ENCODE measurements at places on chromosomes 16 and 17.
A peak's percentile ranks its signal among the peaks of the same experiment; 100 is the strongest.

- DNase-seq = peak; percentile 51
These were observed 17.6 kb downstream of the MAPK8IP3 start for GRCh38 chr16:1723450-1724147.

DNA sequence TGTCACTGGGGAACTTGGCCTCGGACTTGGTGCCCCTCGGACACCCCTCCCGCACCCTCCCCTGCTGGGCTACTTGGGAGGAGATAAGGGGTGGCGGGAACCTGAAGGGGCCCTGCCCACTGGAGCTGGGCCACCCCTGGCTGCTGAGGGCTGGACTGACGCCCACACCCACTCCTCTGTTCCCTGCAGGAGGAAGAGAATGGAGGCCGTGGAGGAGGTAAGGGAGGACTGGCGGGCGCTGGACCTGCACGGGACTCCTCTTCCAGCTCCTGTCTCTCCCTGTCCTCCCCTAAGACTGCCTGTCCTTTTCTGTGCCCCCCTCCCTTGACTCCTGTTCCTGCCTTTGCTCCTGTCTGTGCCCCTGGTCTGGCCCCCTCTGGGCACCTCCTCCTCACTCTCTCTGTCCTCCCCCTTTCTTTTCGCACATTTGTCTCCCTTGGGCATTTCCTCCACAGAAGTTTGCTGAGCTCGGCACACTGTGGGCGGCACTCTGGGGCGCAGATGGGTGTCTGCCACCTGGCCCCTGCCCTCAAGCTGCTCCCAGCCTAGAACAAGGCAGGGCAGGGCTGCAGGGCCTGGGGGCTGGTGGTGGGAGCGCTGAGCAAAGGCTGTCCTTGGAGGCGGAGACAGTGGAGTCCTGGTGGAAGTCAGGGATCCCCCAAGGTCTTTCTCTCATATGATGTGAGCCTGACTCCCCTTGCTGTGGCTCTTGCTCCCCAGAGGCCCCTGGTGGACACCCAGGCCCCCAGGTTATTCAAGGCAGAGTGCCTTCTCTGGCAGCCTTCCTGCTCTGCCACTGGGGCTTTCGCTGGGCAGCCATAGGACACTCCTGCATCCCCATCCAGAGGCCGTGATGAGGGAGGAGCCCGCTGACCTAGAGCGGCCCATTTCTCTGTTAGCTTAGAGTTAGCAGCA is 32.7 kb downstream of the ARHGAP23 start:
- no peak for DNase-seq

- DNase-seq = no peak
These were observed 280.2 kb downstream of the SEC14L1 start for GRCh38 chr17:77420804-77421629.

- no peak for DNase-seq
These were observed 29.8 kb downstream of the WSB1 start for GRCh38 chr17:27323538-27324215.

- DNase-seq = no peak
These were observed 1.7 kb downstream of the NUPR1 start for GRCh38 chr16:28537076-28537475.

GRCh38 chr17:70767102-70767701 is 597.9 kb downstream of the KCNJ2 start:
- DNase-seq = no peak

DNA sequence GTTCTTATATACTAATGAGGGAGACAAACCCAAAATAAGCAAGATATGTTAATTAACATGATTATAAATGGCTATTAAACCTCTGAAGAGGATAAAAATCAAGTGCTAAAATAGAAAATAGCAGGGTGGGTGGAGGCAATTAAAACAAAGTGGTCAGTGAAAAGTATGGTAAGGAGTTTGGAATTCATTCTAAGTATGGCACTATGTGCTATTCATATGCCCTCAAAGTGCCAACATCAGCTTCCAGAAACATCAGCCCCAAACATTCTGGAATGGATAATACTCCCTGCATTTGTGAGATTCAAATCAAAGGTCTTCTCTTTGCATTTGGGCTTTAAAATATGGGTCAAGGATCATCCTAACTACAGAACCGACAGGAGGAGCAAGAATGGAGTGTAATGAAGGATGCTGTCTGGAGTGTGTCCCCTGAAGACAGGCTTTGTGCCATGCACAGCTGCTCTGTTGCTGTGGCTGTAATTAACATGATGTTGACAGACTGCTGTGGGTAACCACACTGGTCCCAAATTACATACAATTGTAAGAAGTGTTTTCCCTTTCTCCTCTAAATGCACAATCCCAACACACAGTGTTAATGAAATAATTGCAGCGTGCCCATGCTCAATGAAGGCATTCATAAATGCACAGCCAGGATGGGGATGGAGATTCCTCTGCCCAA is 93.1 kb downstream of the VAT1L start:
- no peak for DNase-seq

DNA sequence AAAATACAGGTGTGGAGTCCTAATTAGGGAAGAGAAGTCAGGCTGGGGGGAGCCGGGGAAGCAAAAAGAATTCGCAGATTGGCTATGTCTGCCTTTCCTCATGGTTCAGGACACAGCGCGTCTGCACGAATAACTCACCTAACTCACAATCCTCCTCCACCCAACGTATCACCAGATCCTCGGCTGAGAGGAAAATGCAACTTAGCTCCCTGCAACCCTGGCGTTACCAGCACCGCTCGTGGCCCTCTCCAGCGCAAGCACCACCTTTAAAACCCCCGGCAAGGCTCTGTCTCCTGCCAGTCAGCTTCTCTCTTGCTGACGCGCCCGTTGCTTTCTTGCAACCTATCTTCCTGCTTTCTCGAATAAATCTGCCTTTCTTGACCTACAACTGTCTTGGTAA is 49.8 kb upstream of the METRNL start:
- DNase-seq = no peak

DNA sequence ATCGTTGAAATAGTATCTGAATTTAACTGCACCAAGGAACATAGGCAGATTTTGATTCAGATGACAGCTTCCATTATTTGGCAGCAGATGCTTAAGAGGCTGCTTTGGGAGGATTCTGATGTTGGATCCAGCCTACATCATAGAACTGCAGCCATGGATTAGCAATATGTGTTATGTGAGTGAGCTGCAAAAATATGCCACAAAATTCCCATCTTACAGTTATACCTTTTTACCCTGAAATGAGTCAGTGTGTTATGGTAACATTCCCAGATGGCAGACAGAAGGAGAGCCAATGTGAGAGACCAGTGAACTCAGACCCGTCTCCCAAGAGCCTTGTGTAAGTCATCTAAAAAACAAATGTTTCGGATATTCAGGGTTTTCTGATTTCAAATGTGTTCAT is 206.1 kb downstream of the CDH13 start:
- no peak for DNase-seq

- no peak for DNase-seq
These were observed 2.1 kb upstream of the HEXIM1 start for GRCh38 chr17:45146166-45146565.

GRCh38 chr17:70072546-70073309 is 2.3 kb upstream of the KCNJ16 start:
- DNase-seq = no peak

DNA sequence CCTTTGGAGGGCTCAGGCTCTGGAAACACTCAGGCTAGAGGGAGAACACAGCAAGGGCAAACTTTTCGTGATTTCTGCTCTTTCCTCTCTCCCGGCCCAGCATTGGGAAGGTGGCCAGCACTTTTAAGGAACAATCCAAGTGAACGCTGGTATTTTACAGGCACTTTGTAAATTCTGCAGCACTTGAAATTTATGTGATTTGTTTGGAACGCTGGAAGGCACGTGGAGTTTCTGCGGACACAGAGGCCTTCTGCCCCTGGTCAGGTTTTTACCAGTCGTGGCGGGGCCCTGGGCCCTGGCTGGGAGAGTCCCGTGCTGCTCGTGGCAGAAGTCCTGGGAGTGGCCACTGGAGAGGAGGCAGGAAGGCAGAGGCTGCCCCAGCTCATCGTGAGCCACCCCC is 188.6 kb downstream of the ENGASE start:
- DNase-seq = no peak

- no peak for DNase-seq
These were observed 38.4 kb downstream of the UTP18 start for GRCh38 chr17:51298508-51299371.

- DNase-seq = no peak
These were observed 142.0 kb upstream of the RCVRN start for GRCh38 chr17:10046786-10047785.

- DNase-seq = no peak
These were observed 12.0 kb downstream of the ALDH3A1 start for GRCh38 chr17:19736071-19736470.

- no peak for DNase-seq
These were observed 6.3 kb upstream of the KCNG4 start for GRCh38 chr16:84245956-84246678.

GRCh38 chr16:28597692-28598261 is 927 bp upstream of the SULT1A2 start:
- no peak for DNase-seq

DNA sequence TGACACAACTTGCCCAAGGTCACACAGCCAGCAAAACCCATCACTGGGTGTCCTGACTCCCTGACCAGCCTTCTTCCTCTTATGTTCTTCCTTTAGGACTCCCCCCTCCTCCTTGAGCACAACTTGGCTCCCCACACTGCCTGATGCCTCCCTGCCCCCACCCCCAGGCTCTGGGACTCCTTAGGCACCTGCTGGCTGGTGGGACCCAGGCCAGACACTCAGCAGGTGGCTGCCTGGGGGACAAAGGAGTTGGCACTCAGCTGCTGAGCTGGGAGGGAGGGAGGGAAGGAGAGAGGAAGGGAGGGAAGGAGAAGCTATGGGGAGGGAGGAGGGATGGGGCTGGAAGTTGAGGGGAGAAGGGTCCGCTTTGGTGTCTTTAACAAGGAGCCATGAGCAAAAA is 8.0 kb downstream of the SEZ6 start:
- no peak for DNase-seq

- no peak for DNase-seq
These were observed 15.6 kb downstream of the GAS7 start for GRCh38 chr17:10182785-10183184.

- no peak for DNase-seq
These were observed 23.5 kb downstream of the TMC6 start for GRCh38 chr17:78105101-78105500.

DNA sequence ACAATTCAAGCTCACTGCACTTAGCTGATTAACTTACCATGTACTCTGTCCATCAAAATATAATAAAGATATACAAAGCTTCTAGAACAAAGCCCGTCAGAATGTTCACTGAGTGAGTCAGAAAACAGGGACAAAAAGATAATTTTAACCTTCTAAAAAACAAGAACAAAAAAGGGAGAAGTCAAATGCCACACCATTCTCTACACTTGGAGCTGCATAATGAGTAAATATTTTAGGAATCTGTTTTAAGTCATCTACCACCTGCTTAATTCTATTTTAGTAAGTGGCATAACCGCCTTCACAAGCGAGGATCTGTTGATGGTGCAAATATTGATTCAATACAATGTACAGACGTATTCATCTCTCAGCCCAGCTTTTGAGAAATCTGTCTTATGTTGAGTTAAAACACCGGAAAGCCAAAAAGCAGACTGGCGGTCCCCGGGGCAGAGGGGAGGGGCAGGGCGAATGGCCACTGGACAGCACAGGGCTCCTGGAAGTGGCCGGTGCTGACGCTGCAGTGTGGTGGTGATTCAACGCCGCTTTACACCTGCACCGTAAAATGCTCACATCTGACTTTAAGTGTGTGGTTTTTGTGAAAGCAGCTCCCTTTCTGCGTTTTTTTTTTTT is 20.1 kb downstream of the RAB40B start:
- no peak for DNase-seq

DNA sequence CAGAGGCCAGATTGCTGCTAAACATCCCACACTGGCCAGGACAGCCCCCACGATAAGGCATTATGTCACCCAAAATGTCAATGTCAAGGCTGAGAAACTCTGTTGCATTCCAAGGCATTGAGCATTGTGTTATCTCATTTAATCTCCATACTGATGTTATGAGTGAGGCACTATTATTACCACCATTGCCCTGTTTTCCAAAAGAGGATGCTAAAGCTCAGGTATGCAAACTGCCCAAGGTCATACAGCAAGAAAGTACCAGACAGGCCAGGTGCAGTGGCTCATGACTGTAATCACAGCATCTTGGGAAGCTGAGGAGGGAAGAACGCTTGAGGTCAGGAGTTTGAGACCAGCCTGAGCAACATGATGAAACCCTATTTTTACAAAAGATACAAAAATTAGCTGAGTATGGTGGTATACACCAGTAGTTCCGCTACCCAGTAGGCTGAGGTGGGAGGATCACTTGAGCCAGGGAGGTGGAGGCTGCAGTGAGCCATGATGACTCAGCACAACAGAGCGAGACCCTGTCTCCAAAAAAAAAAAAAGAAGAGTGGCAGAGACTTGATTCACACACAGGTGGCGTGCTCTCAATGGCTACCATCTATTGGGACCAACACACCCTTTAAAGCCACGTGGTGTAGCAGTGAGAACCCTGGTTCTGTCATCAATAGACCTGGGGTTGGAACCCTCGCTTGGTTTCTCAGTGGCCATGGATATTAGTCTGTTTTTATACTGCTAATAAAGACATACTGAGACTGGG is 58.8 kb upstream of the GRIN2A start:
- DNase-seq = no peak

GRCh38 chr17:34146440-34147043 is 108.5 kb upstream of the CCL2 start:
- DNase-seq = peak; percentile 74

DNA sequence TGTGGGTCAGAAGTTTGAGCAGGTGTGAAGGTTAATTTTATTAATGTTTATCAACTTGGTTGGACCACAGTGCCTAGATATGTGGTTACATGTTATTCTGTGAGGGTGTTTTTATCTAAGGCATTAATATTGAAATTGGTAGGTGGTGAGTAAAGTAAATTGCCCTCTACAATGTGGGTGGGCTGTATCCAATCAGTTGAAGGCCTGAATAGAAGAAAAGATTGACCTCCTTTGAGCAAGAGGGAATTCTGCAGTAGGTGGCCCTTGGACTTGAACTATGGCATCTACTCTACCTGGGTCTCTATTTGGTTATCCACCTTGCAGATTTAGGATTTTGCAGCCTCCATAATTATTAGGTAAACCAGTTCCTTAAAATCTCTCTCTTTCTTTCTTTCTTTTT is 356.8 kb upstream of the EEF2KMT start:
- no peak for DNase-seq

- DNase-seq = no peak
These were observed 11.8 kb downstream of the PDZD9 start for GRCh38 chr16:21989133-21989532.

- no peak for DNase-seq
These were observed 157.6 kb downstream of the RAB11FIP4 start for GRCh38 chr17:31549121-31549524.

GRCh38 chr16:88281858-88282563 is 100.7 kb upstream of the ZNF469 start:
- DNase-seq = no peak

DNA sequence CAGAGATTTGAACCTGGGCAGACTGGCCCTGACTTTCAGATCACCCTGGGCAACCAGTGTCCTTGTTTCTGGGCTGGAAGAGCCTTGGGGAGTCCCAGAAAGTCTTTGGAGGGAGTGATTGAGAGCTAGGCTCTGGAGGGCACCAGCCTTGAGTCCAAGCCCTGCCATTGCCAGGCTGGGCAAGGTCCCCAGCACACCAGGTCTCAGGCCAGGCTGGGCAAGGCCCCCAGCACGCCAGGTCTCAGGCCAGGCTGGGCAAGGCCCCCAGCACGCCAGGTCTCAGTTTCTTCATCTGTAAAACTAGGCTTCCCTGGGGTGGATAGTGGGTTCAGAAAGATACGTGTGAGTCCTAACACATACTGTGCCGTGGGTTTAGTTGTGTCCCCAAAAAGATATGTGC is 135.0 kb downstream of the IRF8 start:
- DNase-seq = no peak
